ENCODE measurements at places on chromosomes 1 and 21. TPM values are rescaled to one million over a fixed set of nuclear protein-coding genes. Genes with fewer than 3 reads are reported as not detected.

- DNase-seq, result no peak
Measured at GRCh38 chr1:211750599-211750998, 75.2 kb upstream of the NEK2 start.

GRCh38 chr1:162193815-162194214, 124.3 kb downstream of the NOS1AP start:
- DNase-seq, result no peak

HMGCS2 gene
- 0.69 TPM for total RNA-seq

- no peak for DNase-seq
Measured at GRCh38 chr1:152855661-152856060, 4.1 kb upstream of the LCE7A start.

DNA sequence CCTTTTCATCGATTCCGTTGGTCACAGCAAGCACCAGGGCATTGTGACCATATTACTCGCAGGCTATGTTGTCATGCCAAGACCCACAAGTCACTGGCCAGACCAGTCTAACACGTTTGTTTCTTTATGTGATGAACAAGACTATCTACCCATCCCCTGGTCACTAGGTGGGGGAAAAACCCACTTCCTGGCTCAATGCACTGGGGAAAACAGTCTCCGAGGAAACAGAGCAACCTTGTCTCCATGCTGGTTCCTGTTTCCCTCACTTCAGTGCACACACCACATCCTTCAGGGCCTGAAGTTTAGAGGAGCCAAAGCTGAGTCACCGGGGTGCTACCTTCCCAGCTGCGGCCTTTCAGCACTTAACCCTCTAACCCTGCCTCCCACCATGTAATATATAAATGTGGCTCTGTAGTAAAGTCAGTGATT, 20.9 kb downstream of the ERICH3 start:
- no peak for DNase-seq
